ENCODE measurements at places on chromosomes 6 and 20.

GRCh38 chr6:163950159-163950558, 535.6 kb downstream of the QKI start:
- DNase-seq: no peak

DNA sequence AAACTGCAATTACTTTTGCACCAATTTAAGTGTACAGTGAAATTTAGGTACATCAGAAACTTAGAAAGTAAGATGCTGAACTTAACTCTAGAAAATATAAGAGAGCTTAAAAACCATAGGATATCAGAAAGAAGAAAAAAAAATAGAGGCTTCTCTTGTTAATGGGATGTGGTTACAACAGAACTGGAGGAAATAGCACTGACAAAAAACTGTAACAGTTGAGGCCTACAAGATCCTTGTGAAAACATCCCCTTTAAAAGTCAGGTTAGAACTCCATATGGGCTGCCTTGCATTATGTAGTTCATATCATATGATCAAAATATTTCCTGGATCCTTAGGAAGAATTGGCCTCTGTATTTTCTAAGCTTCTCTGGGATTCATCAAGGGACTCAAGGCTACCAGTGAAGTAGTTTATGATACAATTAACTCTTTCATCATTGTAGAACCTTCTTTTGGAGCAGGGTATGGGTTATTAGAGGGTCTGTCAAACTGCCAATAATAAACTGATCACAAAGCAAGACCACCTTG, 24.8 kb downstream of the MTCL3 start:
- no peak for DNase-seq

- no peak for DNase-seq
Measured at GRCh38 chr20:17635332-17636244, 46.5 kb downstream of the RRBP1 start.

GRCh38 chr20:38926934-38927616, 858 bp downstream of the FAM83D start:
- no peak for DNase-seq

DNA sequence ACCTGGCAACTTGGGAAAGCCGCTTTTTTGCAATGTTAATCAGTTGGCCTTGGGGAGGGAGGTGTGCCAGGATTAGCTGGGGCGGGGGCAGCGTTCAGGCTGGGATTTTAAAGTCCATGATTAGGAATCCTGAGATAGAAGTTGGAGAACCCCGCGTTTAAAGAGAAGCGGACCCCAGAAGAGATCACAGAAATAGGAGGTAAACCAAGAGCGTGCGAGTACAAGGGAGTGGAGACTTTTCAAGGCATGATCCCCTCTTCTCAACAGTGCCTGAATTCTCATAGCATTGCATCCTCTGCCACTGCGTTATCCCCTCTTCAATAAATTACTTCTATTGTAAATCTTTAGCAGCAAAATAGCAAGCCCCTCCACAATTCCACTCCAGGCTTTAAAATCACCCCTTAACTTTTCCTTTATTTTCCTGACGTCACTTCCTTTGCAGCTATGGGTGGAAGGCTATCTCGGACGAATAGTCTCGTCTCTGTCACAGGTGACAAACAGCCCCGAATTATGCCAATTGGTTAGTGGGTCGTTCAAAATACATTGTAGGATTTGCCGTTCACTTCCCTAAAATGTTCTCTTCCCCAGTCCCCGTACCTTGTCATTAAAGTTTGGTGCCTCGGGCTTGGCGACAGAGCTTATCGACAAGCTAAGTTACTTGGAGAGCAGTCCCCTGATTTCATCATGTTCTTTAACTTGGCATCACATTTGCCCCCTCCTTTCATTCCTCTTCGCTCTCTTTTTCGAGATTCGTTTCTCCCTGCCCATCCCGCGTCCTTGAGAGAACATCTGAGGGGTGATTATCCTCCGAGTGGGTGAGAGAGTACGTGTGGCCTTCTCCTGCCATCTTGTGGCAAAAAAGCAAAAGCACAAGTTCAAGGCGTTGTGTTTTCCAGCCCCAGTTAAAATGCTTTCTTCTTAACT, 17.1 kb downstream of the OR2B2 start:
- DNase-seq: no peak

GRCh38 chr20:976033-976432, 26.1 kb downstream of the RSPO4 start:
- DNase-seq: no peak

DNA sequence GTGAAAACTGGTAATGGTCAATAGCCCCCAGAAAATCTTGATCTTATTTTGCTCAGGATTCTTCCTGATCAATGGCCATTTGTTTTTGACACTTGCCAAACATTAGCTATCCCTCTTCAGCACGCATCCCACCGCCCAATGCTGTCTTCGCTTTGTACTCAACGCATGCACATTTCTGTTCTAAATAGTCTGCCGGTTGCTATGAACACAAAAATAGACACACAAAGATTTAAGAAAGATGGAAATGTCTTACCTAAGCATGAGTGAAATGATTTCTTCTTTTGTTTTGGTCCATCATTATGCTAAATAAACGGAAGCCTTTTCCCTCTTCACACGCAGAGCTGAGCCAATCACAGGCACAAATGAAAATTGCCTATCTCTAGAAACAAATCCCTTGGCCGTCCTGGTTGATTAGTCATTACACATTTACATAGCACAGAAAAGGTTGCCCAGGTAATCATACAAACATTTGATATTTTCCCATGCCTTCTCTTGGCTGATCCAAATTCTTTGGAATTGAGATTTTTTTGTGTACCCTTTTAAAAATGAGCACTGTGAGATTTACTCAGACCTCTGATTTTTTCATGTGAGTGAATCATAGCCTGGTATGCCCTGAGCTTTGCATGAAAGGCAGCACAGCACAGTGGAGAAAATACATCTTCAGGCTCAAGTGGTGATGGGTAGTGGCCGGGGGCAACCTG, 70.5 kb upstream of the FAM184A start:
- no peak for DNase-seq

DNA sequence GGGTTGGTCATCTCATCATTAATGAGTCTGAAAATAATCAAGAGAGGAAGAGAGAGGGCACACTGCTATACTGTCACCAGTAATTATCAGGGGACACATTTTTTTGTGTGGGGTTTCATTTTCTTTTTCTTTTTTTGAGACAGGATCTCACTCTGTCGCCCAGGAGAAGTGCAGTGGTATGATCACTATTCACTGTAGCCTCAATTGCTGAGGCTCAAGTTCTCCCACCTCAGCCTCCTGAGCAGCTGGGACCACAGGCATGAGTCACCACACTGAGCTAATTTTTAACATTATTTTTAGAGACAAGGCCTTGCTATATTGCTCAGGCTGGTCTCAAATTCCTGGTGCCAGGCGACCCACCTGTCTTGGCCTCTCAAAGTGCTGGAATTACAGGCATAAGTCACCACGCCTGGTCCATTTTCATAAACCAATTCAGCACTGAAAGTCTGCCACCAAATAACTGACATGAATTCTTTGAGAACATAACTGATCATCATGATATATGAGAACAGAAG, 43.3 kb downstream of the EPHA7 start:
- DNase-seq: no peak

GRCh38 chr6:88455317-88455716, 289.2 kb upstream of the CNR1 start:
- DNase-seq: no peak

GRCh38 chr6:126797981-126798380, 320.5 kb upstream of the RSPO3 start:
- DNase-seq: no peak

GRCh38 chr20:57783196-57783595, 73.4 kb upstream of the PMEPA1 start:
- no peak for DNase-seq

DNA sequence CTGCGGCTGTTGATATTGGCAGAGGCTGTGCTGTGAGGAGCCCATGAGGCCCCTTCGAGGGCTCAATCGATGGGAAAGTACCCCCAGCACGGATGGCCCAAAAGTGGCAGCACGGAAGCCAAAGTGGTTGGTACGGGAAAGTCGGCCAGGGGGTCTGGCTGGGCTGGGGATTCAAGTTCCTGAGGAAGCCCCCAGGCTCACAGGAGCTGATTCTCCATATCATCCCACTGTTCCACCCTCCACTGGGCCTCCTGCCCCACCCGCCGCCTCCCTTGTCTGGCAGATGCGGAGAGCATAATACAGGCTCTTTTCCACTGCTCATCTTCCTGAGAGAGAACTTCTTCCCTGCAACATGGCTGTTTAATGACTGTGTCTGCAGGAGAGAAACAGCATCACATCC, 217.8 kb upstream of the CST7 start:
- DNase-seq: no peak

DNA sequence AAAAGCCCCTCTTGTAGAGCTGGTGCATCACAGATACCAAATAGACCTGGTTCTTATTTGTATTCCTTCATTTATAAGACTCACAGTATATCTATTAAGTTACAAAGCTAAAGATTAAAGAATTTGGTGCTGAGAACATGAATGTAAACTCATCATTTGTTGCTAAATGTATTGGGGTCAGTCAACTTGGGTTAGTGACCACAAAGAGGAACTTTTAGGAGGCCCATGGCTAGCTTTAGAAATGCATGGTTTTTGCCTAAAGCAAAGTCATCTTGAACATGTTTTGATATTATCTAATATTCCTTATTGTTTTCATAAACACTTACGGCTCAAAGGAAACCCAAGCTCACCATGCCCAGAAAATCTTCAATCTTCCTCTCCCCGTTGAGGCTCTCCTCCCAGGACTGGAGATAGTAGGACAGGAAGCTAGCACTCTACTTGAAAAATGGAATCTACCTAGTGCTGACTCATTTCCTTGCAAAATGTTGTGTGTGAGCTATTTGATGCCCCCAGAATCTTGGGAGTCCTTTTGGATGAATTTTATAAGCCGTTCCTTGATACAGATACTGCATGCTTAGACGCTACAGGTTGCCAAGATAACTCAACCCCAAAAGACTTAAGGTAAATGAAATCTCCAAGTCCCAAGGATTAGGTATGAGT, 121.4 kb downstream of the BMP2 start:
- no peak for DNase-seq

- no peak for DNase-seq
Measured at GRCh38 chr6:121504227-121504626, 68.8 kb downstream of the GJA1 start.

DNA sequence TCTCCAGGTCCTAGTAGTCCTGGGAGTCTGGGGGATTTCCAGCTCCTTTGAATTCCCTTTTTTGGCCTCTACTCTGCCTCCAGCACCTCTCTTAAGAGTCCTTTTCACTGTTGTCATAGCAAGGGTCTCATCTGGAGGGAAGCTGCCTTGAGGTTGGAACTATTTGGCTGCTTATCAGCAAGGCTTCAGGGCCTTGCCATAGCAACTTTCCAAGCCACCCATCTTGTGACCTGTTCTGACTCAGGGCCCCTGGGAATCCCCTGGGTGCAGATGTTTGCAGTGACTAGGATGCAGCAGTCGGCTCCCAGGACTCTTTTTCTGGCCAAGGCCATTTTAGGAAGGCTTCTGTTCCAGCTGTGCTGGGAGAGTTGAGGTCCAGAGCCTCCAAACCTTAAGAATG, 12.4 kb downstream of the PKIG start:
- DNase-seq: no peak

GRCh38 chr20:50330504-50331313, 140.1 kb downstream of the CEBPB start:
- no peak for DNase-seq

Measured in stimulated activated CD8-positive, alpha-beta memory T cell treated with anti-CD3 and anti-CD28 coated beads, Interleukin-4, amount 100 ng/mL, for 4 hours (primary cell).